ENCODE measurements at places on chromosomes 2 and 18.

DNA sequence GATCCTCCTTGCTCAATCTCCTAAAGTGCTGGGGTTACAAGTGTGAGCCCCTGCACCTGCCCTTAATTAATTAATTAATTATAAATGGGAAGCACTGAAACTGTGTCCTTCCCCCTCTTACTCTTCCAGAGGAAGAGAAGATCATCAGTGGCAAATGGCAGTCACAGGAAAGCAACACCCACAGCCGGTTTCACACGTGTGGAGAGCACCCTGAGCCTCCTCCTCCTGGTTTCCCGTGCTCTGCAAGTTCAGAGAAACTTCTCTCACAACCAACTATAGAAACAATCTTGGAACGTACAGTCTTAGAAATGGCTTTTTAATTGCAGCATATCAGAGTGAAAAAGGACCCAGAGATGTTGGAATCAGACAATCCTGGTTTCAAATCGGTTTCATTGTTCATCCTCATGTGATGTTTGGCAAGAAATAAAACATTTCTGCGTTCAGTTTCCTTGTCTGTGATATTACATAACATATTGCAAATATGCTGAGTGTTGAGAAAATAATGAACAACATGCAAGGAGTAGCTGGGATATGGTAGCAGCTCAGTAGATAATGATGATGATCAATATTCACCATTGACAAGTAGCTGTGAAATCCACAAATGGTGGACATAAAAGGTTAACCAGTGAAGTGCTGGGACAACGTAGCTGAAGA, 141.0 kb upstream of the KCTD1 start:
- no peak for DNase-seq

- no peak for DNase-seq
These were observed 57.8 kb downstream of the PDE1A start for GRCh38 chr2:182368996-182369395.

- no peak for DNase-seq
These were observed 90.9 kb downstream of the ETAA1 start for GRCh38 chr2:67487993-67488392.

- no peak for DNase-seq
These were observed 334.7 kb downstream of the EIPR1 start for GRCh38 chr2:3042601-3043585.

- peak; percentile 28 for DNase-seq
These were observed 801.1 kb upstream of the RAB6C start for GRCh38 chr2:129178356-129178755.

- DNase-seq: no peak
These were observed 15.1 kb upstream of the BOD1L2 start for GRCh38 chr18:57131782-57132181.

DNA sequence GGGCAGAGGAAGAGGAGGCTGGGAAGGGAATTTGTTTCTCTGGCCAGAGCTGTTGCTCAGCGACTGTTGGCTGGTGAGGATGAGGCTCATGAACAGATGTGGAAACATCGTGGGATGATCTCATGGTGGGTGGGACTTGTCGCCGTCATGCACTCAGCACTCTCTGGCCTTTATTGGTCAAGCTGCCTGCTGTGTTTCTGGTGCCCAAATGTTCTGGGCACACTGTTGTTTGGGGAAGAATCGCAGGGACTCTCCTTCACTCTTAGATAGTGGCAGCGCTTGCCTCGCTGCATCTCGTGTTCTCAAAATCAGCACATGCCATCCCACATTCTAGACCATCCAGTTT, 145.6 kb downstream of the AGAP1 start:
- peak; percentile 42 for DNase-seq

DNA sequence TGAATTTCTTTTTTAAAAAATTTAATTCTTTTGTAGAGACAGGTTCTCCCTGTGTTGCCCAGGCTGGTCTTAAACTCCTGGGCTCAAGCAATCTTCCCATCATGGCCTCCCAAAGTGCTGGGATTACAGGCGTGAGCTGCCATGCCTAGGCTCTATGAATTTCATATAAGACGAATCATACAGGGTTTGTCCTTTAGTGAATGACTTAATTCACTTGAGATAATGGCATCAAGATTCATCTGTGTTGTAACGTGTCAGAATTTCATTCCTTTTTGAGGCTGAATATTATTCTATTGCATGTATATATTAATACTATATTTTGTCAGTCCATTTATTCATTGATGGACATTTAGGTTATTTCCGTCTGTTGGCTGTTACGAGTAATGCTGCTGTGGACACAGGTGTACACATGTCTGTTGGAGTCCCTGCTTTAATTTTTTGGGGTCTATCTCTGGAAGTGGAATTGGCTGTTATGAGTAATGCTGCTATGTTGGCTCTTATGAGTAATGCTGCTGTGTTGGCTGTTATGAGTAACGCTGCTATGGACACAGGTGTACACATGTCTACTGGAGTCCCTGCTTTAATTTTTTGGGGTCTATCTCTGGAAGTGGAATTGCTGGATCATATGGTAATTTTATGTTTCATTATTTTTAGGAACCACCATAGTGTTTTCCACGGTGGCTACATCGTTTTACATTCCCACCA, 210.6 kb downstream of the CAMKMT start:
- peak; percentile 78 for DNase-seq

DNA sequence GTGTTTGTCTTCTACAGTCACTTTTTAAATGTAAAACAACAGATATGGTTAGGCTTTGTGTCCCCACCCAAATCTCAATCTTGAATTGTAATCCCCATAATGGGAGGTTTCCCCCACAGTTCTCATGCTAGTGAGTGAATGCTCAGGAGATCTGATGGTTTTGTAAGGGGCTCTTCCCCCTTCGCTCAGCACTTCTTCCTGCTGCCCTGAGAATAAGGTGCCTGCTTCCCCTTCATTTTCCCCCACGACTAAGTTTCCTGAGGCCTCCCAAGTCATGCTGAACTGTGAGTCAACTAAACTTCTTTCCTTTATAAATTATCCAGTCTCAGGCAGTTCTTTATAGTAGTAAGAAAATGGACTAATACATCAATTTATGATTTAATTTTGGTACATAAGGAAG, 118.0 kb upstream of the SNTG2 start:
- DNase-seq: no peak

DNA sequence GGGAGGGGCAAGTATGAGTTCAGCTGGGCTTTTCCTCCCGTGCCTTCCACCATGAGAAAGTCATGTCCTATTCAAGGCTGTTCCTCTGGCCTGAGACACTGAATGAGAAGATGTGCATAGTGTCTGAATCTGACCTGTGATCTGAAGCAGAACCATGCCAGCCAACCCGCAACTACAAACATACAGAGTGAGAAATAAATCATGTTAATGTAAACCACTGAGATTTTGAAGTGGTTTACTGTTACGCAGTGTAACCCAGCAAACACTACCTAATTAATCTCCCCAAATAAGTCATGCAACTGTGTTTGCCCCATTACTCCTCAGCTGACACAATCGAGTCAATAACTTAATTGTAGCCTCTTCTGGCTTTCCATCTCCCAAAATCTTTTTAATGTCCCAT, 49.2 kb downstream of the METTL4 start:
- DNase-seq: no peak

GRCh38 chr2:41985573-41986095, 62.2 kb upstream of the PKDCC start:
- DNase-seq: no peak

DNA sequence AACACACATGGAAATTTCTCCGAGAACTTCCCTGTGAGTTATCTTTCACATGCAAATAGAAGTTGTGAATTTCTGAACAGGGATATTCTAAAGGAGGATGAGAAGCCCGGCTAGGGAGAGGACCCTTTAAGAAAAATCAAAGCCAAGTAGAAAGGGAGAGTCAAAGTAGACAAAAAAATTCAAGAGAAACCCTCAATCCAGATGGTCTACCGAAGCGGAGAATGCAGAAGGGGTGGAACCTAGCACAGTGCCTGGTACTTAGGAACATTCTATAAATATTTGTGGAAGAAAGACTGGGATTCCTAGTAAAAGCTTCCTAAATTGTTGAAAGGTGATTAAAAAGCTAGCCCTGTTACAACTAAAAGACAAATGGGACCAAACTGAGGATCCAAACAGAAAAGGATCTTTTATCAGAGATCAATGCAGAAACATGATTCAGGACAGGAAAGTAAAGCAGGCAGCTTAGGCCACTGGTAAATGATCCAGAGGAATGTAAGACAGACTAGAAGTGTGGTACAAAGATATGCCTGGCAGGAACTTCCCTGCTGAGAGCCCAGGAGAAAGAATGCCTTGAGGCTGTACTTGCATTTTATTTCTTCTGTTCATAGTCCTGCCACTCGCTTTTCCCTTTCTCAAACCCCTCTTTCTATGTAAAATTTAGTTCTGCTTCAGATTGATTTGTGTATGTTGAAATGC, 19.5 kb upstream of the GLS start:
- DNase-seq: peak; percentile 80

DNA sequence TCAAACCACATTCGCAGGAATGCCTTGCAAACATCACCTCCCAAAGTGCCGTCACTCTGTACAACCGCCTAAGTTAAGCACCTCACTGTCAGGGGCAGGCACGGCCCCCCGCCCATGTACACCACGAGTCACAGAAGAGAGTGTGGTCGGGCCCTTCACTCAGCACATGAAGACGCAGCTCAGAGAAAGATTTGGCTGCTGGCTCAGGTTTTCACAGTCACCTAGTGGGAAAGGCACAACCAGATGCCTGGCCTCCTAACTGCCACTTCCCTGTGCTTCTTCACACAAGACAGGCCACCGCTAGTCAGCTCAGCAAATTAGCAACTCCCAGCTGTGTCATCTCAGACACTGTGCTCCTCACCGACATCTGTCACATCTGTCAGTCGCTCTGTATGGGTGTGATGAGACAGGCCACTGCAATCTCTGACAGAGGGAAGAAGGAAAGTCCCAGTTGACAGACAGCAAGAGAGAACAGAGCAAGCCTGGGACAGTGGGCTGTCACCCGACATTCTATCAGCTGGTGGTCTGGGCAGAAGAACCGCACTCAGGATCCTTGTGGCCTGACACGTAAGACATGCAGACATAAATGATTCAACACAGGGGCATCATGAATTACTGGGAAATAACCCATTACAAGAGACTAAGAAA, 60.8 kb downstream of the CRACDL start:
- DNase-seq: no peak

GRCh38 chr2:4588606-4589005, 885.2 kb downstream of the DCDC2C start:
- no peak for DNase-seq

Data from M059J (cell line).